Muscle of arm (tissue), 14 donors: ENCODE measurements at places on chromosomes 7 and 10. TPM values are rescaled to one million over a fixed set of nuclear protein-coding genes. Genes with fewer than 3 reads are reported as not detected.

- no peak for DNase-seq
Observed at GRCh38 chr7:142813226-142813625, 41.6 kb upstream of the EPHB6 start.

DNA sequence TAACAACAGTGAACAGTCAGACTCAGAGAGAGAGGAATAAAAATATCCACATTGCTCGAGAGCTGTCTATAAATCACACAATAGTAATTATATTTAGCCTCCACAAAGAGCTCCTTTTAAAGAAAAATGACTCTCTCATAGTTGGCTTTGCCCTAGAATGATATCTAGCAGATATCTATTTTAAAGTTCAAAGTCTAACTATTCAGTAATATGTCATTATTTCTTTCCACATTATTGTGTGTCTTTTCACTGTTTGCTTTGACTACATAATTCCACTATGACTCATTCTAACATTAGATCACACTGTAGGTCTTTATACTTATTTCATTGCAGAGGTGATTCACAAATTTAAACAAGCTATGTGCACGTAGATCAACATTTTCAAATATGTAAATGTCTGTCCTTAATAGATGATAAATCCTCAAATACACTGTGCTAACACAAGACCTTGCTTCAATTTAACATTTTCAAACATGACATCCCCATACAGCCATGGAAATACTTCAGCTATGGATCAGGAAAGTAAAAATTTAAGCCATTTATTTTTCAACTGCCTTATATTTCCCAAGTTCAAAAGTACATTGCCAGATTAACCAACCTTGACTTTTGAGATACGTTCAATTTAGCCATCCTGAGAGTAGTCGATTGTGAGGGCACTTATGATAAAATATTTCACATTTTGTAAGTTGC, 99.9 kb upstream of the AKR1E2 start:
- no peak for DNase-seq

GRCh38 chr7:128318691-128319090, 25.0 kb downstream of the RBM28 start:
- no peak for DNase-seq

- no peak for DNase-seq
Observed at GRCh38 chr10:109475711-109476421, 447.4 kb downstream of the XPNPEP1 start.

DNA sequence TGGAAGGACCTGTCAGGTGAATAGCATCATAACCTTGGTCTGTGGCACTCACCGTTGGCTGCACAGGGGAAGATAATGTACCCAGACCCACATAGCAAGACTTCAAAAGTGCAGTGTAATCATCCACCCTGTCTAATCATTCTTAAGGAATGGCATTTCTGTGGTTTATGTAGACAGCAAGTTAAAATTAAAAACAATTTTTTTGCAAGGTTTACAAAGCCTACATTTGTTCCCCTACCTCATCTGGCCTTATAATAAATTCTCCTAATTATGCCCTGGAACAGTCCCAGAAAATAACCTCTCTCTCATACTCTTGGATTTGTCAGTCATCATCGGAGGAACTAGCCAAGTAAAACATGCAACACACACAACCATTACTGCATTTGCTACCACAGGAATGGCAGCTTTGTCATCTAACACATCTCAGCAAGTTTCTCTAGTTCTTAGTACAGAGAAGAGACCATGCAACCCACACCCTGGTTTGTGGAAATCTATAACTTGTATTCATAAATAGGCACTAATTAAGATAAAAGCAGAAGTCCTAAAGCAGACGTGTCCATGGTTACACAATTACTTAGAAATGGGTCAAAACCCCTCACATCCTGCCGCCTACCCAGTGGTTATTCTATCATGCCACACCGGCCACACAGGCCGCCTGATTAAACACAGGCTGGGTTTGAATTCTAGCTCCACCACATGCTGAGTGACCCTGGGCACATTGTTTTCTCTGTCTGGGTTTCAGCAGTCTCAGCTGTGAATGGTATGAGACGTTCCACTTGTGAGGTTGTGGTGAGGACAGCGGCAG, 19.1 kb downstream of the ABLIM1 start:
- no peak for DNase-seq

The TRIM50 gene
- 0.42 TPM for polyA plus RNA-seq

The TUBB8 gene
- polyA plus RNA-seq: not detected
